CD4-positive, alpha-beta T cell treated with Interleukin-15 for 4 hours (primary cell): ENCODE measurements at places on chromosomes 7 and 10.

DNA sequence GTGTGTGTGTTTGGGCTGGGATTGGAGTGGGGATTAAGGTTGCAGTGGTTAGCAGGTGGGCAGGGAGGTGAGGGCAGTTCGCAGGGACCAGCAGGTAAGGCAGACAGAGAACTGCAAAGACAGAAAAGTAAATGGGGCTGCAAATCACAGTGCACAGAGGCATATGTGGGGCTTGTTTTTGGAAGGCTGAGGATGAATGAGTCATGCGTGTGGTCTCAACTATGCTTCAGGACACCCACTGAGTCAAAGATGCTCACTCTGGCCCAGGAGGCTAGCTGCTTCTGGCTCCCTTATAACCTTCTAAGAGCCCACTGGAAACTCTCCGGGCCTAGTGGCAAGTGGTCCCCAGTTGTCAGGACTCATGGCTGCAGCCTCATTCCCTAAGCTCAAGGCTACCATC, 118.2 kb downstream of the ZNF248 start:
- no peak for DNase-seq

GRCh38 chr7:31492086-31492485, 21.8 kb upstream of the ITPRID1 start:
- DNase-seq, result no peak

GRCh38 chr7:99311702-99312101, 14.0 kb upstream of the ARPC1A start:
- DNase-seq, result no peak

DNA sequence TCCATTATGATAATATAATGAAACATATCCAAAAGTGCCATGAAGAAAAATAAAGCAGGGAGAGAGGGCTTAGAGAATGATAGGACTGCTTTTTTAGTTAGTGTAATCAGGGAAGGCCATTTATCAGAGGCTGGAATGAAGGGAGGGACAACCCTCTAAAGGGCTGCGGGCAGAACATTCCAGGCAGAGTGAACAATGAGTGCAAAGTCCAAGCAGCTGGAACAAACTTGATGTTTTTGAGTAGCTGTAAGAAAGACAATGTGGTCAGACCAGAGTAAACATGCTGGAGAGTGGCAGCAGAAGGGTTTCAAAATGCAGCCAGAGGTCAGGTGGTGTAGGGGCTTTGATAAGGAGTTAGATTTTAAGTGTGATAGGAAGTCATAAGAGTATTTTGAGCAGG, 65.6 kb upstream of the CCDC6 start:
- DNase-seq, result no peak

- no peak for DNase-seq
These were observed 224.4 kb downstream of the PTPRN2 start for GRCh38 chr7:158362912-158363905.

DNA sequence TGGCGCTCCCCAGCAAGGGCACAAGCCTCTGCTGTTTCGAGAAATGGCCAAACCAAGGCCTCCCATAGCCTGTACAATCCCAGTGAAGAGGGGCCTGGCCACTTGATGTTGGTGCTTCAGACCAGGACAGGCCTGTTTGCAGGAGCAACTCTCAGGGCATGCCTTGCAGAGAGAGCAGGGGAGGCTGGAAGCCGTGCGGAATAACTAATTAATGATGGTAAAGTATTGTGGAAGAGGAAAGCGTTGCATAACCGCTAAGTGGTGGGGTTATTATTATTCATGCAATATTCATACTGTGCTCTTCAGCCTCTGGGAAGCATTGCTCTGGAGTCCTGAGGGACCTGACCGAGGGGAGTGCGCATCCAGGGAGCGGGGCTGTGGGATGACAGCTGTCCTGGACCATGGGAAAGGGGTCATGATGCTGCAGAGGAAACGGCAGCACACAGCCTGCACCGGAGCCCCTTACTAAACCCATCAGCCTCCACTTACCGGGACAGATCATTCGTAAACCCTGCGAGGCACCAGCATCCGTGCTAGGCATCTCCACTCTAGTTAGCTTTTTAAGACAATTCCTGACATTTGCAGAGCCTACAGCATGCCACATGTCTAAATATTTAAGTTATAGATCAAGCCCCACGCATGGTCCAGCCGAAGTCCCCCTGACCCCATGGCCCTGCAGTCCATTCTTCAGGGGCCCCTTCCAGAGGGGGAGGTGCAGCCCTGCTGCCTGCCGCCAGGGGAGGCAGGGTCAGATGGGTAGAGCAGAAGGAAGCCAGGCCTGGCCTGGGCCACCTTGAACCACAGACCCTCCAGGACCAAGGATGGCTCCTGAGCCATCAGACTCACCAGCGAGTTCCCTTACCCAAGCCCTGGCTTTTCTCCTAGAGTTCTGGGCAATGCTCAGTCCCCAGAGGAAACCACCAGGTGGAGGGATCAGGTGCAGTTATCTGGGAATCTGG, 11.6 kb downstream of the TMEM273 start:
- DNase-seq, result no peak

DNA sequence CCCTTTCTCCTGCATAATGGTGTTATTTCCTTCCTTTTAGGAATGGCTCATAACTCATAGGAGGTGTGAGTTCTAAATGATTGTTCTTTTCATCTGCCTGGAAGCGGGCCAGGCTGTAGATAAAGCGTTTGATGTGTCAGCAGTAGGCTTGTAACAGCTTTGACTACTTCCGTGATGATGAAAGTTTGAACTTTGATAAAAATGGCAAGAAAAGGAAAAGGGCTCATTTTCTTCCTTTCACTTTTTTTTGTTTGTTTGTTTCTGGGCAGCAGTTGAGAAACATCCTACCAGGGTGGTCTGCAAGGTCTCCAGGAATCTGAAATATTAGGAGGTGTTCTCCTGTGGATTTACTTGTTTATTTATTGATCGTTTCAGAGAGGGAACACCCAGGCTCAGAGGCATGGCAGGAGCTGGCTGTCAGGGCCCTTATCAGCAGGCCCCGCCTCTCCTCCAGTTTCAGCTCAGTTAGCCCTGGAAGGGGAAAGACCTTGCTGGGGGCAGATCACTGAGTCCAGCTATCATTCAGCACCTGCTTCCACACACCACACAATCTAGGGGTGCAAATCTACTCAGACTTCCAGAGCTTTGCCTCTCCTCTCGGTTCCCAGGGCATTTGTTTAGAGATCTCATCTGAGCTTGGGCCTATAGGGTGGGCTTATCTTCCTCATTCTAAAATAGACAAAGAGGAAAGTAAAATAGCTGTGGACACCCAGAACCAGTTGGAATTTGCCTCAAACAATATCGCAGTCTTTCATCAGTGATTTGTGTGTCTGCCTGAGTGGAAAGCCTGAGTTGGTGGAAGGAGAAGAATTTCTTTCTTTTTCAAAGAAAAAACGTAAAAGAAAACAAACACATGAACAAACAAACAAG, 130.9 kb downstream of the BMPER start:
- no peak for DNase-seq

DNA sequence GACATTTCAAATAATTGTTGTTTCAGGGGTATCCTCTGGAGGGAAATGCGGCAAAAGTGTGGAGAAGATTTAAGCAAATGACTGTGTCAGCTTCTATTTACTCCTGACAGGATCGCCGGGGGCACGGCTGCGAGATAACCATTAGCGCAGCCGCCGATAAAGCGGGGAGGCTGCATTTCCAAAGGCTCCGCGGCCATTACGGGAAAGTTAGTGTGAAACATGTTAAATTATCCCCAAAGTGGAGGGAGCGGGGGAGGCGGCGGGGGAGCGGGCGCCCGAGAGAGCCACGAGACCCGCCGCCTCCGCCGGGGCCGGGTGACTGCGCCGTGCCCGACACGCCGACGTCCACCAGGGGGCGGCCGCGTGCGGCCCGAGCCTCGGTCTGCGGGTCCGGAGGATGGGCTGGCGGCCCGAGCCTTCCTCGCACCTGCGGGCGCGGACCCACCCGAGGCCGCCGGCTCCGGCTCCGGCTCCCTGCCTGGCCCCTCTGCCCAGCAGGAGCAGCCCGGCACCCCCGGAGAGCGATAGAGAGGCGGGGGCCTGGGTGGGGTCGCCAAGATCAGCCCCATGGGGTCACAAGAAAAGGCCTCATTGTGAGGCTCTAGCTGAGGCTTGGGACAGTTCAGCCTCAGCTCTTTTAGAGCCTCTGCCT, 74.4 kb upstream of the PAX2 start:
- DNase-seq, result peak; percentile 52

- no peak for DNase-seq
These were observed 106.6 kb downstream of the VIPR2 start for GRCh38 chr7:159038066-159038465.

DNA sequence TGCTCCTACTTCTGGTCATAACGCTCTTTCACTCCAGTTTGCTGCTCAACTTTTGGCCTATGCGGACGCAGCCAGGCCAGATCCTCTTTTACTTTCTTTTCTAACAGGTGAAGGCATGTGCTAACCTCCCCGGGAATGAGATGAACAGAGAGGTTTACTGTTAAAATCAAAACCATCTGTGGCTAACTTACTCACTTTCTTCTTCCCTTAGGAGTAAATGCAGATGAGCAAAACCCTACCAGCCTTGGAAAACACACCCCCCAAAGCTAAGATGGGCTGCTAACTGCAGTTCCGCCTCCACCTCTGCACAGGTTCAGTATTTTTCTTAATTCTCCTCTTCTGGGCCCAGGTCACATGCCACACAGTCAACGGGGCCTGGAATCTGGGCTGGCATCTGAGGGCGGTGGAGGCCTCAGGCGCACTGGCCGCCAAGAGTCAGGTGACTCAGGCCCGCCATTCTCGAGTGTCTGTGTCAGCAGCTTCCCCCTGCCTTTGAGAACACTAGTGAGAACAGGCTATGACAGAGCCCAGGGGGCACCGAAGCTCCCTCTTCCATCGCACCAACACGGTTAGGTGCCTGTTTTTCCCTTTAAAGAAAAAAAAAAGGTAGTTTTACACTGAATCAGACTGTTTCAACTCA, 11.1 kb downstream of the FAM53B start:
- DNase-seq, result peak; percentile 64

- DNase-seq, result no peak
These were observed 24.3 kb downstream of the PRLHR start for GRCh38 chr10:118571123-118571522.

- no peak for DNase-seq
These were observed 16.0 kb upstream of the DNTT start for GRCh38 chr10:96288151-96288621.

GRCh38 chr10:17066000-17066399, 63.6 kb downstream of the CUBN start:
- no peak for DNase-seq

DNA sequence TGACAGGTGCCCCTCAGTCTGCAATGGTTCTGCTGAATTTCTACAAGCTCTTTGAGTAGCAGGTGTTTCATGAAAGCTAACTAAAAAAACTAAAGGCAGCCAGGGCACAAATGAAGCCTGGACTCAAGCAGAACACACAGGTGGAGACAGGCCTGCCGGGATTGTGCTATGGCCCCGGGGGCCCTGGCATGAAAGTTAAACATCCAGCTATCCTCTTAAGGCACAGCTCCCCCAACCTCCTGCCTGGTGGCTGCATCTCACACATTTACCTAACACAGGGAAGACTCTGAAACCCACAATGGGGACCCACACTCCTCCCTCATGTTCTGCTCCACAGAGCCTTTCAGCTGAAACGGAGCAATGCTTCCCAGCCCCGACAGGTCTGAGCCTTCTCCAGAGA, 76.3 kb upstream of the CAMK2B start:
- DNase-seq, result no peak

GRCh38 chr10:49509771-49510303, 29.1 kb downstream of the ERCC6 start:
- DNase-seq, result no peak
